T follicular helper cell (primary cell): ENCODE measurements at places on chromosomes 1 and 21.

GRCh38 chr1:68221980-68222373 lies 10.3 kb downstream of the WLS start:
- DNase-seq: no peak

DNA sequence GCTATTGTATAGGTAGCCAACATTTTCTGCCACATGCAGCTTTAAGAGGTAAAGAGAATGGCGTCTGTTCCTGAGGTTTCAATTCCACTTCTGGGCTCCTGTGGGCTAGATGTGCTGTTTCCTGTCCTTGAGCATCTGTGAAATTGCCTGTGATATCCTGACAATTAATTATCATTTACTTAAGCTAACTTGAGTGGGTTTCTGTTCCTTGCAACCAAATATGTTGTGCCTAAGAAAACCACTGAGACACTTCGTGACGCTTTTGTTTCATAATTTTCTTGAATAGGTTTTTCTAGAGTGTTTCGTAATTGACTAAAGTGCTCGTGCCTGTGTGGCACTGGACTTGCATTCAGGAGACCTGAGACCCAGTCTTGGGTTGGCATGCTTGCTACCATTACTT lies 127.3 kb upstream of the POU3F1 start:
- DNase-seq: no peak

DNA sequence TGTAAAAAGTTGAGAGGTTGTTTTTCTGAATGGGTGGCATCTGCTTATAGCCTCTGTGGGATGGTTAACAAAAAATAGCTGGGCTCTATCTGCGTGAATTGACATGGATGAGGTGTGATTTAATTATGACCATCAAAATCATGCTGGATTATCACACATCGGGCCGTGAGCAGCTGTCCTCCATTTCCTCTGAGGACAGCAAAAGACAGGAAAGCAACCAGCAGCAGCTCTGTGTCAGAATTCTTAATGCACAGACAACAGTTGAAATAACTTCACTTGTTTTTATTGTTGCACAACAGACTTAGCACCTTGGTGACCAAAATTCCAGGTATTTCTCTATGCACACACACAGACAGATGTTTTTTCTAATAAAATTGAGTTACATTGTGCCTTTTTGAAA lies 54.5 kb upstream of the LAPTM5 start:
- DNase-seq: no peak

DNA sequence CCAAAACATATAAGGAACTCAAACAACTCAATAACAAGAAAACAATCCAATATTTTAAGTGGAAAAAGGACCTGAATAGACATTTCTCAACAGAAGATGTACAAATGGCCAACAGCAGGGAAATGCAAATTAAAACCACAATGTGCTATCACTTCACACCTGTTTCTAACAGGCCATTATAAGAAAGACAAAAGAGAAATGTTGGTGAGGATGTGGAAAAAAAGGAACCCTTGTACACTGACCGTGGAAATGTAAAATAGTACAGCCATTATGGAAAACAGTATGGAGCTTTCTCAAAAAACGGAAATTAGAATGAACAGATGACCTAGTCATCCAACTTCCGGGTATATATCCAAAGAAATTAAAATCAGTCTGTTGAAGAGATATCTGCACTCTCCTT lies 37.8 kb upstream of the CD2 start:
- no peak for DNase-seq

DNA sequence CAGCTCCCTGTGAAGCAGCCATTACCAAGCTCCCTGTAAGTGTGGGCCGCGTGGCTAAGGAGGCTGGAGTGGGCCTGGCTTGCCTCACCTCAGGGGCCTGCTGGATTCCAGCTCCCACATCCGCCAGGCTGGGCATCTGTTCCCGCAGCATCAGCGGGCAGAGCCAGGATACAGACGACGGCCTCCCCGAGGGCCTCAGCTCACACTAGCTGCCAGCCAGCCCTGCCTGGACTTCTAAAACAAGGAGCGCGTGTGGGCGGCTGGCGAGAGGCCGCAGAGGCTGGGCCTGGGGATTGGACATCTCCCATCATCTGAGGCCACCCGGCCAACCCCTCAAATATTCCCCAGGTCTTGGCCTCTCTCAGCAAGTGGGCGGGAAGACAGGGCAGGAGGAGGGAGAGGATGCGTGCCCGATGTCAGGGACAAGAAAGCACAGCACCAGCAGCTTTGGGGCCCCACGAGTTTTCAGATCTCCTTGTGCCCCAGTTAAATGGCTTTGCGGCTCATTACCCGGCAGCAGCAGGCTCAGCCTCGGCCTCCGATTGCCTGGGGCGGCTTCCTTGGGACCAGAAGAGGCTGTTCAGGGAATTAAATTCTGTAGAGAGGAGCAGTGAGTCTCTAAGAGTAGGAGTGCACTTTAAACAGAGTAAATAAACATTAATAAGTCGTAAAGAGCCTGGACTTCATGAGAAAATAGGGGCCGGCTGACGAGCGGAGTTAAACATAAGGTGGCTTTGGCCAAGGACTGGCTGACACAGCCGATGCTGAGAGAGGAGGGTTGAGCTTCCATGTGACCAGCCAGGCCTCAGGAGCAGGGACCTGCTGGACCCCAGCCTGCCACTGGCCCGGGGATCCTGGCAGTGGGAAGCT lies 208.9 kb upstream of the C1orf174 start:
- DNase-seq: no peak
